ENCODE measurements at places on chromosomes 1 and 21.

DNA sequence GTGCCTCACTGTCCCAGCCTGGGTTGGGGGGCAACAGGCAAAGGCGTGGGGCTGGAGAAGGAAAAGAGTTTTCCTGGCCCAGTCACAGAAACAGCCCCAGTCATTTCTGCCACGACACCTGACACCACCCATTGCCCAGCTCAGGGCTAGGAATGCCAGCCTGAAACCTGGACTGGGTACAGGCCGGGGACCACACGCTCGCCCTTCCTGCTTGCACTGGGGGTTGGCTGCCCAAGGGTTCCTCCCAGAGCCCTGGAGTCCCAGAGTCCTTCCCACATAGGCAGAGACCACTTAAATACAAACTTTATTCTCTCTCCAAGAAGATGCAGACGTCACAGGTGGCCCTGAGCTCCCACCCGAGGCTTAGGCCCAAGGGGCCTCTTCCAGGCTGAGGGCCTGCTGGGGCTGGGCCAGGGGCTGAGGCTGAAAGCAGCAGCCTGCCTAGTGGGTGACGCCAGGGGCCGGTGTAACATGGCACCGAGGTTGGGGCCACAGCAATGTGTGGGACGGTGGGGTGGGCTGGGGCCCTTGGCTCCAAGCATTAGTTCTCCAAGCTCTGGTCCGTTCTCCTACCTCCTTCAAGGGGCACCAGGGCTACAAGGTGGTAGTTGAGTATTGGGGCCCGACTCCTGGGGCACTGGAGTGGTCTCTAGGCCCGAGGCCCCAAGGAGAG, 1.6 kb downstream of the TMEM52 start:
- DNase-seq: no peak

- peak; percentile 36 for DNase-seq
Observed at GRCh38 chr1:185670187-185670627, 64.0 kb upstream of the HMCN1 start.

DNA sequence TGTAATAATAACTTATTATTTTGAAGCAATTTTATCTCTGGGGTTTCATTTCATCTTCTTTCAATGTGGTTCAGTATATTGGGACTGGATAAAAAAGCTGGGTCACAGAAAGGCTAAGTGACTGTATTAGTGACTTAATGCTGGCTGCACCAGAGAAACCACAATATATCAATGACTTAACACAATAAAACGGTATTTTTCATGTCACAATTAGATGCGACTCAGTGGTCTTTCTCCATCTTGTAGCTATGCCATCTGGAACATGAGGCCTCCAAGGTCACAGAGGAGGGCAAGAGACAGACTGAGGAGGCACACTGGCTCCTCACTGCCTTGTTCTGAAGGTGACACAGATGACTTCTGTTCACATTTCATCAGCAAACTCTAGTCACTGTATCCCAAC, 26.0 kb upstream of the KCNA3 start:
- DNase-seq: no peak

DNA sequence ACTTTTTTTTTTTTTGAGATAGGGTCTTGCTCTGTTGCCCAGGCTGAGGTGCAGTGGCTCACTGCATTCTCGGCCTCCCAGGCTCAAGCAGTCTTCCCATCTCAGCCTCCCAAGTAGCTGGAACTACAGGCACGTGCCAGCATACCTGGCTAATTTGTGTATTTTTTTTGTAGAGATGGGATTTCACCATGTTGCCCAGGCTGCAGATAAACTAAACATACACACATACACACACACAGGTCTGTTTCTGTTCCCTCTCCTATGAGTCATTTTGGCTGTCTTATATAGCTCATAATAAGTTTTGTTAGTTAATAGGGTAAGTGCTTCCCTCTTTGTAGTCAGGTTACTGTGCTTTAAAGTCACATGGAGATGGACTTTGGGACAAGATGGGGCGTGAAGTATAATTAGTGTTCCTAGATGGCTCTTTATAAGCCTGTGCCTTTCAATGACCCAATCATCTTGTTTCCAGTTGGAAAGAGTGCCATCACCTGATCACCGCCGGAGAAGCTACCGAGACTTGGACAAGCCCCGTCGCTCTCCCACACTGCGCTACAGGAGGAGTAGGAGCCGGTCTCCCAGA, 9.1 kb downstream of the PRPF38A start:
- no peak for DNase-seq

- no peak for DNase-seq
Observed at GRCh38 chr1:164914208-164914607, 355.2 kb downstream of the PBX1 start.

- no peak for DNase-seq
Observed at GRCh38 chr1:57058652-57059501, 93.1 kb upstream of the C8B start.

- no peak for DNase-seq
Observed at GRCh38 chr1:107291987-107292386, 151.1 kb downstream of the NTNG1 start.

DNA sequence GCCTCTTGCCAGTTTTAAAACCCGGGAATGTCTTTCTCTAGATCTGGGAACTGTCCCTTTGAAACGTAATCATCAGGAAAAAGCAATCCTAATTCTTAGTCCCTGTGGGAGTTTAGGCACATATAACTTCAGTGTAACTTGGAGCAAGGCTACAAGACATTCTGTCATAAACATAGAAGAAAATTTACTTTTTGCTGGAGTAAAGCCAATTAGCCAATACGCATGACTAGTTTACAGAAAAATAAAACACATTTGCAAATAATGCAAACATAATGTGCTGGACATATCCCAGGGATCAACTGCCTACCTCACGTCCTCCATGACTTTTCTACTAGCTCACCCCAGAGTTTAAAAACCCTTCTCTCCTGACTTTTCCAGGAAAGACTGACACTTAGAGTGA, 970.6 kb downstream of the MRPL39 start:
- no peak for DNase-seq

GRCh38 chr1:226600254-226600653, 51.7 kb downstream of the STUM start:
- no peak for DNase-seq

DNA sequence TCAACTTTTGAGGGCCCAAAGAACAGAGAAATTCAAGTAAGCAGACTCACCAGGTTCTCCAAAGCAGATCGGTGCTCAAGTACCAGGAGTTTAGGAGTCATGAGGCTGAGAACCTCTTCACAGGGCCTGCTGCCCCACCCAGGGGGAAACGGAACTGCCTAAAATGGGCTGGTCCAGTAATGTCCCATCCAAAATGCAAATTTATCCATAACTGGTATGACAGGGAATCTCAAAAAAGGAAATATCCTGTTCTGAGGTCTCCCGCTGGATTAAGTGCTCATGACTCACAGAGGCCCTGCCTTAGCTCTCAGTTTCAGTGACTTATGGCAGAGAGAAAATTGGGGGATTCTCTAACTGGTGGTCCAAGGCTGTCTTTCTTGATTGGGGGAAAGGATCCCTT, 9.3 kb downstream of the SPRR2G start:
- no peak for DNase-seq

DNA sequence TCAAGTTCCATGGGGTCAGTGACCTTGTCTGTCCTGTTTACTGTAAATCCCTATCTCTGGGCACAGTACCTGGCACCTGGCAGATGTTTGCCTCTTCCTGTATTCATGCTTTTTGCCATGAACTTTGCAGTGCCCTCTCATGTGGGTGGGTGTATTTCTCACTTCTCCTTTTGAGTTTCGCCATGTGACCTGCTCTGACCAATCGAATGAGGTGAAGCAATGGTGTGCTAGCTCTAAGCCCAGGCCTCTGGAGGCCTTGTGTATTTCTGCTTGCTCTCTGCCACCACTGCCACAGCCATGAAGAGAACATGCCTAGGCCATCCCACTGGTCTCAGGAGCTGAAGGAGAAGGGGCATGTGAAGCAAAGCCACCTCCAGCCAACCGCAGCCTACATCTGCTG, 185.5 kb upstream of the ZC3H12A start:
- no peak for DNase-seq

DNA sequence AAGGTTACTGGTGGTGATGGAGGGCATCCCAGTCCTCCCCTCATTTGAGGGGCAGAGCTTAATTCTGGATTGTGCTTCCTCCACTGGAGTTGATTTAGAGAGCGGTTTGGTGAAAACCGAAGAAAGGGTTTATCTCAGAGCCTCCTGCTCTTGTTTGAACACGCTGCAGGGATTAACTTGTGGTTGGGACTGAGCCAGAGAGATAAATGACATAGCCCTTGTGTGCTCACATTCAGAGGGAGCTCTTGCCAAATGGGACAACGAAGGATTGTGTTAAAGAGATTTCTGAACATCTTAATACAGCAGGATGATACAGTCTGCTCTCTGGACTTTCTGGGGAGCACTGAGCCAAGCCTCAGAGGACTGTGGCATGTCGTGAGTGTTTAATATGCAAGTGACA, 308.2 kb downstream of the DISC1 start:
- DNase-seq: no peak

GRCh38 chr1:161379071-161379470, 11.4 kb upstream of the CFAP126 start:
- no peak for DNase-seq

- DNase-seq: no peak
Observed at GRCh38 chr1:12617511-12617900, 504 bp downstream of the DHRS3 start.

GRCh38 chr1:77222496-77222895, 3.3 kb upstream of the PIGK start:
- DNase-seq: no peak

DNA sequence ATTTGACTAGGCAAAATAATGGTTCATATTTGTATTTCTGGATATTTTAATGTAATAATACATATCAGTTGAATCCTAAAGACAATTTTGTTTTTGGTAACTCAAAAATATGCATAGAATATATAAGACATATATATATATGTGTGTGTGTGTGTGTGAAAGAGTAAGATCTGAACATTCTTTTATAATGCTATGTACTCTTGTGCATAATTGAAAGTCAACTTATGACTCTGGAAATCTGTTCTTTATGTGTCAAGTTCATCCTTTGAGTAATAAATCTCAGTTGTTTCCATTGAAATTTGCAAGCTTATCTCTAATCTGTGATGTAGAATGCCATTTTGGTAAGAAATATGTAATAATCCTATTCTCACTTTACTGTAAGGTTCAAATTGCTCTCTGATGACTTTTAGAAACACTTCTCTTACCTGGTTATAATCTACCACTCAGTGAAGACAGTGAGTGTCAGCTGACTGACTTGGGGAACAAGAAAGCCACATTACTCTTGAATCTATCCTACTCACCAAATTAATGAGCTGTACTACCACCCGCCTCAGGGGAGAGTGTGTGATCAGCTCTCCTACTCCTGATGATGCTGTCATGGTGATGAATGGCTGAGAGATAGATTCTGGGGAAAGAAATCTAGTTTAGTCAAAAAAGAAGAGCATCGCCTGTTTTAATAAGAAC, 15.0 kb upstream of the NEK7 start:
- no peak for DNase-seq

DNA sequence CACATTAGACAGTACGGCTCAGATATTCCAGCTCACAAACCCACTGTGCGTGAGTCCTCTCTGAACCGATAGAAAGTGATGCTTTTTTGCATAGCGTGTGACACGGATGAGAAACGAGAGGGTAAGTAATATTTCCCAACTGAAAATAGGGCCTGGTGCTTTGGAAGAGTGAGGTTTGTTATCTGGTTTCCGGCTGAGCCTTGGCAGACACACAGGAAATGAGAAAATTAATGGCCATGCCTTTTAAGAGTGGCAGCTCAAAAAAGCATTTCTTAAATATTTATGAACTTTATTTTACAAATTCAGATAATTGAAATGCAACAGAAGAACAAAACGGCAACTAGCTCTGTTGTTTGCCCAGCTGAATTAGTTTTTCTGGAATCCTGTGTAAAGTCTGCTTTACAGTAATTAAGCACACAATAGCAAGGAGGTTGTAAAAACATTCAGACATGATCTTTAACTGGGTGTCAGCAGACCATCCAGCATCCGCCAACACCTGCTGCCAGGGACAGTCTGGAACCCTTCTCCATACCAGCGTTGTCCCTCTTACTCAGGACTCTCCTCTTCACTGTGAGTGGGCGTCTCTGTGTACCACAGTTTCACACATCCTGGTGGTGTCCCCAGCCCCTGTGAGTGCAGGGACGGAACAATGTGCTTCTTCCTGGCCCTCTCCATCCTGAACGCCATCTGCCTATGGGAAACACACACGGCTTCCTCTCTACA, 155.4 kb downstream of the PGBD5 start:
- no peak for DNase-seq

DNA sequence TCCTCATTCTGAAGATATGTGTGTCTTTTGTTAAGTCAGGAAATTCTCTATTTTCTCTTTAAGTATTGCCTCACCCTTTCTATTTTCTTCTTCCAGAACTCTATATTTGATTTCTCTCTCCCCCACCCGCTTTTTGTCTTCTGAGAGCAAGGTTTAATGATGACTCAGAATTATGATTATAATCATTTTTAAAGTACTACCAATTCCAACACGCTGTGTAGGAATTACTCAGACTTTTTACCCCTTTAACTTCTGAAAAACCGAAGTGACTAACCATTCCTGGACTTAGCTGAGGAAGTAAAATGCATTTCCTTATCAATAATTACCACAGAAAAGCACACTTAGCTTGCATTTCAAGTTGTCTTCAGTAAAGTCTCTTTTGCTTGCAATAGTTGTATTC, 20.8 kb upstream of the SCYL3 start:
- DNase-seq: no peak

GRCh38 chr1:110829955-110830553, 42.9 kb upstream of the CD53 start:
- no peak for DNase-seq

DNA sequence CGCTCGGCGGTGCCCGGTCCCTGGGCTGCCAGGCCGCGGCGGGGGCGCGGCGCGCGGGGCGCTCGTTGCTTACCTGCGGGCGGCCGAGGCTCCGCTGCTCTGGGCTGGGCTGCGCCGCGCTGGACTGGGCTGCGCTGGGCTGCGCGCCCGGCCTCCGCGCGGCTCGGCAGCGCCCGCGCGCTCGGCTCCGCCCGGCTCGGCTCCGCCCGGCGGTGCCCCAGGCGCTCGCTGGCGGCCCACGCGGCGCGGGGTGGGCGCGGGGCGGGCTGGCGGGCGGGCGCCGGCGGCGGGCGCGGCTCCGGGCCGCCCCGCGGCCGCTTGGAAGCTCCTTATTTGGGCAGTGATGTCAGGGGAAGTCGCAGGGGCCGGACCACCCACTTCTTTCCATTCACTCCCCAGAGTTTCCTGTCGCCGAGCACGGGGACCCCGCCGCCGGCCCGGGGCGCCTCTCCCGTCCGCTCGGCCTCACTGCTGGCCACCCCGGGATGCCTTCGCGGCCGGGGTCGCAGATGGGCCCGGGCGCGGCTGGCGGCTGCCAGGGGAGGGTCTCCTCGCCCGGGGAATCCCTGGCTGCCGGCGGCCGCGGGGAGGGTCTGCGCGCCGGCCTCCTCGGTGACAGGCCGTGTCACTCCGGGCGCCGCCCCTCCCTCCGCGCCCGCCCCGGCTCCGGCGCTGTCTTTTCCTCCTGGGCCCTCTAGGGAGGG, 177.7 kb upstream of the EDN2 start:
- peak; percentile 66 for DNase-seq

DNA sequence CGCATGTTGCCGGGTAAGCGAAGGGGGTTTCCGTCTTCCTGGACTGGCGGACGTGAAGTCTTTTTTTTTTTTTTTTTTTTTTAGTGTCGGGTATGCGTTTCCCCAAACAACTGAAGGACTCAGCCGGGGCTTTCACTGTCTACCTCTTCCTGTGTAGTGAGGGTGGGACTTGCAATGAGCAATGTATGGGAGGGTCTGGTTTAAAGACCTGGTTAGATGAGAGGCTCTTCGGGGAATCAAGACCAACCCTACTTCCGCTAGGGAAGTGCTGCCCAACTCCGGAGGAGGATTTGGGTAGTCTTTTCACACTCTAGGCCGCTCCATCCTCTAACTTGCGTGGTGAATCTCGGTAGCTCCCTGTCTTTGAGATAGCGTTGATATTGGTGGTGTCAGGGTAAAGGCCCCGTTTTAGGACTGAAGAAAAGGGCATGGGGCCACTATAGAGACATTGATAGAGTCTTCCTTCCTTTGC, 754 bp downstream of the PRRC2C start:
- DNase-seq: peak; percentile 33

All from amniotic stem cell (primary cell).